Panc1 (cell line): ENCODE measurements at places on chromosomes 5 and 9.

- DNase-seq: no peak
These were observed 33.4 kb upstream of the NCS1 start for GRCh38 chr9:130138791-130139190.

- no peak for DNase-seq
These were observed 100.4 kb upstream of the SAP30L start for GRCh38 chr5:154345255-154345952.

- no peak for DNase-seq
These were observed 7.1 kb downstream of the SPACA9 start for GRCh38 chr9:132885720-132886333.

DNA sequence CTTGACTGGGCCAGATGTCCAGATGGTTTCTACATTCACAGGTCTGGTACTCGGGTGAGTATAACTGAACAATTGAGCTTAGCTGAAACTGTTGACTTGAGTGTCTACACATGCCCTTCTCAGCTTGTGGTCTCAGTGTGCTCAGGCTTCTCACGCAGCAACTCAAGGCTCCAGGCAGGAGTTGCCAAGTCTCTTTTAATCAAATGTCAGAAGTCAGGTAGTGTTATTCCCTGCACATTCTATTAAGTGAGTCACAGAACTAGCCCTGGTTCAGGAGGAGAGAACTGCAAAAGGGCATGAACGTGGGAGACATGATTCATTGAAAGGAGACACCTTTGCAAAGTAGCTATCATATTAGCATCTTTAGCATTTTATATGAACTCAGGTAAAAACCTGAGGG, 199.3 kb upstream of the ACTBL2 start:
- DNase-seq: no peak

- DNase-seq: no peak
These were observed 536.0 kb downstream of the GABRG2 start for GRCh38 chr5:162603443-162604070.

DNA sequence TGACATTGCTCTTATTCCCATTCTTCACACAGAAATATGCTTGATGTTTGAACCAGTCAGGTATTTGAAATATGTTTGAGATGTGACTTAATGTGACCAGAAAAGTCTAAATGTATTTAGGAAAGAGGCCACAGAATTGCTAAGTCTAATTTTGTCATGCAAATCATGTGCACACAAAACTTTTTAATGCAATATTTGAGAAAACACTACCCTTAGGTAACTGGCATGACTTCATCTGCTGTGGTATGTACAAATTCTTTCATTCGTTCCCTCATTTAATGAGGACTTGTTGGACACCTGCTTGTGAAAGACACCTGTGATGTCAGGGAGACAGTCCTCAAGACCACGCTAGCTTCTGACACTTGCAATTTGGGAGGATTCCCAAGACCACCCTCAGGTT, 21.1 kb upstream of the SLC46A2 start:
- DNase-seq: no peak

GRCh38 chr5:141866096-141866495, 12.1 kb downstream of the PCDH1 start:
- DNase-seq: no peak

GRCh38 chr5:107997338-107997980, 326.7 kb upstream of the EFNA5 start:
- DNase-seq: peak; percentile 35

DNA sequence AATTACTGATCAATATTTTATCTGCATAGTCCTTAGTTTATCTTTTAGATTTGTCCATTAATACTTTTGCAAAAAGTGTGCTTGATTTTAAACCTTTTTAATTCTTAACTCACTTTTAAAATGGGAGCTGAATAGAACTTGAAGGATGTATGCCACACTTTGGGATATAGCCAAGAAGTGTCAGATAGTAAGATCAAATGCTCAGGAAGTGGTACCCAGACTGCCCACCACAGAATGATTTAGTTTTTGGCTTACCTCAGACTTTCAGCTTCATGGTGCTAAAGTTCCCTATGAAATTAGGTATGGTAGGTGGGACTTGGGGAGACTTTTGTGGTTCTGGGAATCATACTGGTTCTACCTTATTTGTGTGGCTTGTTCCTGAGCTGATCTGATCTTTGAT, 14.7 kb downstream of the FOCAD start:
- DNase-seq: no peak

DNA sequence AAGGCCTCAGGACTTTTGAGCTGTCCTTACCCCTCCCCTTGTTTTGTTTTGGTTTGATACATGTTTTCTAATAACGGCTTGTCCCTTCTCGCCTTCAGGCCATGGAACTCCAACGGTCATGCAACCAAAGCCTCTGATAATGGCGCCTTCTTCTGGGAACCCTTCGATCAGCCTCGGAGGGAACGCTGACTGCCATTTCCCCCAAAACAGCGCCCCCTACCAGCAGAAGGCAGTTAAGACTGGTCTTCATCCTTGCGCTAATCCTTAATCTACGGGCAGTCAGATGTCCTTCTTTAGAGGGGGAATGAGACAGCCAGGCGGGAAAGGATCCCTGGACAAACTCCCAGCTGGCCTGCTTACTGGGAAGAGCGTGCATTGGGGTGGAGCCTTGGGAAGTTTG, 276.6 kb downstream of the ICE1 start:
- no peak for DNase-seq

- DNase-seq: no peak
These were observed 321.0 kb downstream of the AGTPBP1 start for GRCh38 chr9:85420750-85421149.

- no peak for DNase-seq
These were observed 71.6 kb upstream of the GALNT10 start for GRCh38 chr5:154118893-154119336.

- no peak for DNase-seq
These were observed 205.0 kb upstream of the TAS2R1 start for GRCh38 chr5:9834871-9835770.

DNA sequence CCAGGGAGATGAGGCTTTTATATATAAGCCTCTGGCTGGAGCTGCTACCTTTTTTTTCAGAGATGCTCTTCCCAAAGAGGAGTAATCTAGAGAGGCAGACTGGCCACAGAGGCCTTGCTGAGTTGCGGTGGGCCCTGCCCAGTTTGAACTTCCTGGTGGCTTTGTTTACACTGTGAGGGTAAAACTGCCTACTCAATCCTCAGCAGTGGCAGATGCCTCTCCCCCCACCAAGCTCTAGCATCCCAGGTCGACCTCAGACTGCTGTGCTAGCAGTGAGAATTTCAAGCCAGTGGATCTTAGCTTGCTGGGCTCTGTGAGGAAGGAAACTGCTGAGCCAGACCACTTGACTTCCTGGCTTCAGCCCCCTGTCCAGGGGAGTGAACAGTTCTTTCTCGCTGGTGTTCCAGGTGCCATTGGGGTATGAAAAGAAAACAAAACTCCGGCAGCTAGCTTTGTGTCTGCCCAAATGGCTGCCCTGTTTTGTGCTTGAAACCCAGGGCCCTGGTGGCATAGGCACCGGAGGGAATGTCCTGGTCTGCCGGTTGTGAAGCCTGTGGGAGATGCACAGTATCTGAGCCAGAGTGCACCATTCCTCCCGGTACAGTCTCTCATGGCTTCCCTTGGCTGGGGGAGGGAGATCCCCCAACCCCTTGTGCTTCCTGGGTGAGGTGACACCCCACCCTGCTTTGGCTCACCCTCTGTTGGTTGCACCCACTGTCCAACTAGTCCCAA, 219.5 kb upstream of the IZUMO3 start:
- DNase-seq: no peak

GRCh38 chr5:167451076-167451475, 840.4 kb upstream of the WWC1 start:
- DNase-seq: no peak

GRCh38 chr9:112555101-112555643, 68.5 kb downstream of the KIAA1958 start:
- DNase-seq: no peak

- DNase-seq: peak; percentile 71
These were observed 549 bp upstream of the CARD19 start for GRCh38 chr9:93095205-93096130.

- DNase-seq: no peak
These were observed 233.3 kb downstream of the PCSK1 start for GRCh38 chr5:96199713-96200183.

DNA sequence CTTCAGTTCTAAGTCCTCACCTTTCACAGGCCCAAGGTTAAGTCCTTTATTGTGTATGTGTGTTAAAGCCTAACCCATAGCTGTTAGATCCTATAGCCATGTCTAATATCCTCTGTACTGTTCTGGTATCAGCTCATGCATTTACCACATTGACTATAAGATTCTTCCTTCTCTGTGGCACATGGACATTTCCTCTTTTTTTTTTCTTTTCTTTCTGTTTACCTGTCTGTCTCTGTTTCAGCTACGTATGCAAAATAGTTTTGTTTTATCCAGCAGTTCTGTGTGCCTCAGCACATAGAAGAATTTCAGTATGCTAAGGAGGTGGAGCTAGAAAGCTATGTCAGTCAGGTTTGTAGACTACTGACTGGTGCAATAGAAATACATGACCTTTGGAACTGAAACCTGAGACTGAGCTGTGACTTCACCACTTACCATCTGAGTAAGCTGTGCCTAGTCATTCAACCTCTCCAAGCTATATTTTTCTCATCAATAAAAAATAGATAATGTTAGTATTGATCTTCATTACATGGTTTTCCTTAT, 155.6 kb upstream of the VLDLR start:
- no peak for DNase-seq

DNA sequence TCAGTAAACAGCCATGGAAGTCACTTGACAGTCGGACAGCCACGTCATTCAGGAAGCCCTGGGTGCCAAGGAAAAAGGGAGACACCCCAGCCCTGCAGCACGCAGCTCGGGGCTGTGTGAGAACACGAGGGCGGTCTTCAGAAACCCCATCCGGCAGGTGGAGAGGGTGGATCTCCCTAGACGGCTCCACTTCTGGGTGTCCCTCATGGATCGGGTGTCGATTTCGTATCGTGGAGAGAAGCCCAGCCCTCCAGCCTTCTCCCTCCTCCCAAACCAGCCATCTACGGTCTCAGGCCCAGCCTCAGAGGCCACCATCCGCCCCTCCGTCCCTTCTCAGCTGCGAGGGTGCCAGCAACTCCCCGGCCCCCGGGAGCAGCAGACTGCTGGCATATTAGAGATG, 65.5 kb upstream of the BARHL1 start:
- DNase-seq: no peak

GRCh38 chr9:129275626-129276247, 97.7 kb upstream of the IER5L start:
- no peak for DNase-seq

DNA sequence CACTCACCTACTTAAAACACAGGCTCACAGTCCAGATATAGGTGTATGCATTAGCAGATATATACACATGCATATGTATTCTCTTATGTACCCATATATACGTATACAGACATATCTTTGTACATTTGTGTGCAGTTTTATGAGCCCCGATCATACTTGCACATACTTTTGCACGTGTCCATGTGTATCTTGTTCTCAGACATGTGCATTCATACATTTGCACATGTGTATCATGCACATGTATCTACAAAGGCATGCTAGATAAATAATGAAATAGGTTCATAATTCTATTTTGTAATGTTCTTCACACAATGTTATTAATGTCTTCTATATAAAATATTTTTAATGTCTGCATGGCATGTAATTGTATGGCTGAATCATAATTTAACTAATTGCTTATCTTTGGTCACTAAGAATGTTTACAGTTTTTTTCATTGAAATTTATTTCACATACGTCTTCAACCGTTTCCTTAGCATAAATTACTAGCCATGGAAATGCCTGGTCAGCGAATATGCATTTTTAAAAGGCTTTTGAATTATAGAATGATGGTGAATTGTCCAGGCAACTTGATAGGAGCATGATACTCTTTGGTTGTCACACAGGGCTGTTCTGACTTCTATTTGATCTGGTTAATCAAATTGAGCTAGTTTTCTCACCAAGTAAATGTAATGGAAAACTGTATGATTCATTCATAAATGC, 2.6 kb downstream of the NDFIP1 start:
- DNase-seq: no peak

DNA sequence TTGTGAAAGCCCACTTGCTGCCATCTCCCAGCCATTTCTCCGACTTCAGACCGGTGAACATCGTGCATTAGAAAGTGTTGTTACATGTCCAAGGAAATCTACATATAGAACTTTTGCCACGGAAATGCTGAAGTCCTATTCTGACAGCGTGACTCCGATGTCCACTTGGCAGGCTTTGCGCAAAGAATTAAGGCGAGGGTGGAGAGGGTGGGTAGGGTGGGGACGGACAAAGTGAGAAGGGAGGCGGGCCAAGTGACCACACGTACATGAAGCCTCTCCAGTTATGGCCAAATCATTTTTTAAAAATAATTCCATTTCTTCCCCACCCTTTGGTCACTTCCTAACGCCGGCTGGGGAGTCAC, 460 bp upstream of the ACO1 start:
- no peak for DNase-seq

DNA sequence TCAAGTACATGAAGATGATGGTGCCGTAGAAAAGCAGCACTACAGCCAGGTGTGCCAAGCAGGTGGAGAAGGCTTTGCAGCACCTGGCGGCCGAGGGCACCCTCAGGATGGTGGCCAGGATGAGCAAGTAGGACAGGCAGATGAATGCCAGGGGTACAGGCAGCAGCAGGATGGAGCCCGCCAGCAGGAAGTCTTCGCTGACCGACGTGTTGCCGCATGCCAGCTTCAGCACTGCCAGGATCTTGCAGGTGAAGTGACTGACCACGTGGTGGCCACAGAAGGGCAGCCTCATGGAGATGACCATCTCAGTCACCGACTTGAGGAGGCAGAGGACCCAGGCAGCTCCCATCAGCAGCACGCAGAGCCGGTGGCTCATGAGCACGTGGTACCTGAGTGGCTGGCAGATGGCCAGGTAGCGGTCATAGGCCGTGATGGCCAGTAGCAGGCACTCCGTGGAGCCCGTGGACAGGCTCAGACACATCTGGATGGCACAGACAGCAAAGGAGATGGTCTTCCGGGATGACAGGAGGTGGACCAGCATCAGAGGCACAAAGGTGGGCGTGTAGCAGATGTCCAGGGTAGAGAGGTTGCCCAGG, 482 bp downstream of the OR13J1 start:
- no peak for DNase-seq

DNA sequence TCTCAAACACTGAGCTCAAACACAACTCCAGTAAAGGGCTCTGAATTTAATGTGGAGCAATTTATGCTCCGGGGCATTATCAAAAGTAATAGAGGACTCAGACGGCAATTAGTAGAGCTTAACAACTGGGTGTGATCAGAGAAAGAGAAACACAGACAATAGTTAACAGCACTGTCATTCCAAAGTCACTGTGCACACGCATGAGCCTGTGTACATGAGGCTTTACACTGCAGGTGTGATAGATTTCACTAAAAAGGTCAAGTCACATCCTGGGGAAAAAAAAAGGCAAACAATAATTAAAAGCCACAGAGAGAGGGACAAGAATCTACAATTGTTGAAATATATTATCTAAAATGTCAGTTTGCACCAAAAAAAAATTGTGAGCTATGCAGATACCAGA, 956.5 kb downstream of the CDH18 start:
- DNase-seq: no peak

DNA sequence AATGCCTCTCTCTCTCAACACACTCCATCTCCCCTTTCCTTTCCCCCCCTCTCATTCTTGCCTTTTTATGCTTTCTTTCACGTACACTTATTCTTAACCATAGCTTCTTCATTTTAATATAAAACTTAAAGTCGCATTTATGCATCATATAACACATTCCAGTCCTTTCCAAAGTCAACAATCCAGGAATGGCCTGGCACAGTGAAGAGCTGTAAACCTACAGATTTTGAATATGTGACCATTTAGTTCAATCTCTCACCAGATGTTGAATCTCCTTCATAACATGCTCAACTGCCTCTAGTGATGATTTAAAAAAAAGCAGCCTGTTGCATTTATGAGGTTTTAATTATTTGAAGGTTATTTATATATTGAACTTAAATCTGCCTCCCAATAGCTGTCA, 186.2 kb upstream of the GRAMD2B start:
- no peak for DNase-seq
